ENCODE measurements at places on chromosomes 3 and 15. TPM values are rescaled to one million over a fixed set of nuclear protein-coding genes. Genes with fewer than 3 reads are reported as not detected.

SHC4 gene
- 2.8 TPM for total RNA-seq

SAMD7 gene
- total RNA-seq: not detected

SPPL2A gene
- total RNA-seq: 201 TPM

MED12L gene
- 1.7 TPM for total RNA-seq

B3GALNT1 gene
- total RNA-seq: 15.1 TPM

UROC1 gene
- not detected for total RNA-seq

SLCO2A1 gene
- total RNA-seq: not detected

RARRES1 gene
- not detected for total RNA-seq

ATP6V1A gene
- 76.8 TPM for total RNA-seq

GOLGA6L4 gene
- 1.2 TPM for total RNA-seq

PCSK6 gene
- total RNA-seq: not detected

GADL1 gene
- total RNA-seq: not detected

ZNF660 gene
- total RNA-seq: 5.9 TPM

ALPK3 gene
- total RNA-seq: 0.67 TPM

ARHGEF26 gene
- 0.14 TPM for total RNA-seq

RYR3 gene
- total RNA-seq: not detected

ITGA11 gene
- 0.98 TPM for total RNA-seq

CPEB1 gene
- not detected for total RNA-seq

TMEM108 gene
- total RNA-seq: not detected

C3orf22 gene
- total RNA-seq: not detected

ZNF35 gene
- total RNA-seq: 15.8 TPM

BDH1 gene
- total RNA-seq: 136 TPM

STAB1 gene
- total RNA-seq: 0.92 TPM

HRH1 gene
- 0.14 TPM for total RNA-seq

CCR3 gene
- 4.3 TPM for total RNA-seq

POLQ gene
- 11.5 TPM for total RNA-seq

GOLIM4 gene
- total RNA-seq: 21.5 TPM

ARGFX gene
- total RNA-seq: not detected

SLC22A14 gene
- total RNA-seq: 0.28 TPM

A4GNT gene
- not detected for total RNA-seq

NISCH gene
- total RNA-seq: 116 TPM

ITPKA gene
- total RNA-seq: not detected

CPA3 gene
- total RNA-seq: 2.9 TPM

PPP1R14D gene
- not detected for total RNA-seq

ANKRD34C gene
- total RNA-seq: not detected

CA12 gene
- total RNA-seq: not detected

ADAMTS17 gene
- total RNA-seq: 0.31 TPM

GOLGA8O gene
- total RNA-seq: 75.2 TPM

GLCE gene
- total RNA-seq: 3.6 TPM

ACAA1 gene
- total RNA-seq: 78.6 TPM

SHF gene
- total RNA-seq: 0.81 TPM

TM4SF1 gene
- not detected for total RNA-seq

TMPRSS7 gene
- not detected for total RNA-seq

LDHAL6B gene
- not detected for total RNA-seq

CFAP92 gene
- total RNA-seq: 0.50 TPM

TUSC7 gene
- not detected for total RNA-seq

ACTC1 gene
- total RNA-seq: not detected

SENP5 gene
- 68.4 TPM for total RNA-seq

DOCK3 gene
- 4.5 TPM for total RNA-seq

GCNT3 gene
- not detected for total RNA-seq

SMAD6 gene
- total RNA-seq: 1.1 TPM

PGBD4 gene
- total RNA-seq: 3.4 TPM

COL8A1 gene
- 0.10 TPM for total RNA-seq

FYTTD1 gene
- total RNA-seq: 66.1 TPM

CHRFAM7A gene
- total RNA-seq: 4.8 TPM

GOLGA6B gene
- total RNA-seq: not detected

GOLGA8B gene
- total RNA-seq: 234 TPM

SOX14 gene
- total RNA-seq: not detected
